ENCODE measurements at places on chromosomes 5 and 9.

GRCh38 chr5:14669975-14670374, 5.5 kb downstream of the OTULIN start:
- DNase-seq, result no peak

GRCh38 chr5:149247726-149248125, 23.9 kb upstream of the AFAP1L1 start:
- DNase-seq, result no peak

- DNase-seq, result no peak
These were observed 17.6 kb downstream of the DMXL1 start for GRCh38 chr5:119088438-119088837.

DNA sequence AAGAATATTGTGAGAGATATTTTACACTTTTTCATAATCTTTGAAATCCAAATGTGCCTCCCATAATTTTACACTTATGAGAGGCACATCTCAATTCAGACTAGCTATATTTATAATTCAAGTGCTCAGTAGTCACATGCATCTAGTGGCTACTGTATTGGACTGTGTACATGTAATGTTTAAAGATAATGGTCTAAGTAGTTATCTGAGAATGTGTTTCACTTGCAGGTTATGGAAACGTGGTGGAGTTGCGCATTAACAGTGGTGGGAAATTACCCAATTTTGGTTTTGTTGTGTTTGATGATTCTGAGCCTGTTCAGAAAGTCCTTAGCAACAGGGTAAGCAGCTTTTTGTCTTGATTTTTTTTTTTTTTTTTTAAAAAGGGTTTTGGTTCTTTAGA, 28.8 kb downstream of the G3BP1 start:
- no peak for DNase-seq

- no peak for DNase-seq
These were observed 1352.2 kb upstream of the ACO1 start for GRCh38 chr9:31032206-31032605.

DNA sequence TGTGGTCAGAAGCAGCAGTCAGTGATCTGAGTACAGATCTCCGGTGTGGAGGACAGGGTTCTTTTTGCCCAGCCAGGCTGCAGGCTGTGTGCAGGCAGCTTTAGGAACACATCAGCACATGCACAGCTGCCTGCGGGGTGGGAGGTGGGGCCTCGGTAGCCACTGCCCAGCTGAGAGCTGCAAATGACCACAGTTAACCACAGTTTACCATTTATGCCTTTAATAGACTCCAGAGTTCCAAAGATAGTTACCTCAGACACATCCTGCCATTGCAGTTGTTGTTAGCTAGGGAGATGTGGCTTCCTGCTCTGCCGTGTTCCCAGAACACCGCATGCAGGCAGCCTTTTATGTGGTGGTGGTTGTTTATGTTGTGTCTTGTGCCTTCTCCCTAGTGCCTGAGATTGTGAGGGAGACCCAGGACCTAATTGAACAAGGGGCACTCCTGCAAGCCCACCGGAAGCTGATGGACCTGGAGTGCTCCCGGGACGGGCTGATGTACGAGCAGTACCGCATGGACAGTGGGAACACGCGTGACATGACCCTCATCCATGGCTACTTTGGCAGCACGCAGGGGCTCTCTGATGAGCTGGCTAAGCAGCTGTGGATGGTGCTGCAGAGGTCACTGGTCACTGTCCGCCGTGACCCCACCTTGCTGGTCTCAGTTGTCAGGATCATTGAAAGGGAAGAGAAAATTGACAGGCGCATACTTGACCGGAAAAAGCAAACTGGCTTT, 10.2 kb downstream of the EXOC3 start:
- peak; percentile 27 for DNase-seq

DNA sequence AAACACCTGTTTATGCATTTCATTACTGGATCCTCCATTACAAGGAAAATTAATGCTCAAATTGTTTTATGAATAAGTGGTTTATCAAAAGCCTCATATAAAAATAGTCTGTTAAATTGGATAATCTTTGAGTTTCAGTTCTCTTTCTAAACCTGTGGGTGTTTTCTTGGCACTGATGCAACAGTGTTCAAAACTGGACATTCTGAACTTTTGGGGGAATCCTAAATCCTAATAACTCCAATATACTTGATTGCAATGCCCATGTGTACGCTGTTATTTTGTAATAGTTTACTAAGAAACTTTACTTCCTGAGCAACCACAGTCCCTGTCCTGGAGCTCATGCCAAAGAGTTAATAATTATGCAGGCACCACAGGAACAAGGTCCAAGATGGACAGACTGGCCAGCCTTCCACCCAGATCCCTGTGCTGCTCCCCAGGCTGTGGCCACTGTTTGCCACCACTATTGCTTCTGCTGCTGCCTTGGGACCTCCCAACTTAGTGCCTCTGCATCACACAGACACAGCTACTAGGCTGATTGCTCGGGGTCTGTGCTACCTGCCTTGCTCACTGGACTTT, 14.0 kb downstream of the IRGM start:
- DNase-seq, result no peak

- no peak for DNase-seq
These were observed 109.1 kb downstream of the ALDH1A1 start for GRCh38 chr9:72843520-72844439.

- no peak for DNase-seq
These were observed 87.7 kb downstream of the PTCH1 start for GRCh38 chr9:95429096-95429495.

DNA sequence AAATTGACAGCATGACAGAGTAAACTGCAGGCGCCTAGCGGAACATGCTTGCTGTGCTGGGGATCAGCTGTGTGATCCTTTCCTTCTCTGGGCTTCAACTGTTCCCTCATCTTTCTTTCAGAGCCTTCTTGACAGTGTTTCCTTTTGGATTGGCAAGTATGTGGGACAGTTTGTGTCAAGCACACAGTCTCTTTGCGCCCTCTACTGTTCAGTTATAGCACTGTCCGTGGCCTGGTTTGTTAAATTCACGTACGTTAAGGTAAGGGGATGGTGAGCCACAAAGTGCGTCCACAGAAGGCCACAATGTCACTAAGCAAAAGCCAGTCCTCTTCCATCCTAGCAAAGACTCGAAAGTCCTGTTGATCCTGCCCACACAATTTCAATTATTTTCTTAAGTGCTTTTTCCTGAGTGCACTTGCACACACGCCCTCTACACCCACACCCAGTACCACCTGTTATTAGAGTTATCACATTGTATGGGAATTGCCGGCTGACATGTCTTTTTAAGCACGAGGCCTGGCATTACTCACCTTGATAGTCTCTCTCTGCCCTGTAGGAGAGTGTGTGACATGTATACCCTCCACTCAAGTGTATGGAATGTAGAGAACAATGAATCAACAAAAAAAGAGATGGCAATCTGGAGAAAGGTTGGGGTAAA, 22.5 kb upstream of the PTPN3 start:
- no peak for DNase-seq

DNA sequence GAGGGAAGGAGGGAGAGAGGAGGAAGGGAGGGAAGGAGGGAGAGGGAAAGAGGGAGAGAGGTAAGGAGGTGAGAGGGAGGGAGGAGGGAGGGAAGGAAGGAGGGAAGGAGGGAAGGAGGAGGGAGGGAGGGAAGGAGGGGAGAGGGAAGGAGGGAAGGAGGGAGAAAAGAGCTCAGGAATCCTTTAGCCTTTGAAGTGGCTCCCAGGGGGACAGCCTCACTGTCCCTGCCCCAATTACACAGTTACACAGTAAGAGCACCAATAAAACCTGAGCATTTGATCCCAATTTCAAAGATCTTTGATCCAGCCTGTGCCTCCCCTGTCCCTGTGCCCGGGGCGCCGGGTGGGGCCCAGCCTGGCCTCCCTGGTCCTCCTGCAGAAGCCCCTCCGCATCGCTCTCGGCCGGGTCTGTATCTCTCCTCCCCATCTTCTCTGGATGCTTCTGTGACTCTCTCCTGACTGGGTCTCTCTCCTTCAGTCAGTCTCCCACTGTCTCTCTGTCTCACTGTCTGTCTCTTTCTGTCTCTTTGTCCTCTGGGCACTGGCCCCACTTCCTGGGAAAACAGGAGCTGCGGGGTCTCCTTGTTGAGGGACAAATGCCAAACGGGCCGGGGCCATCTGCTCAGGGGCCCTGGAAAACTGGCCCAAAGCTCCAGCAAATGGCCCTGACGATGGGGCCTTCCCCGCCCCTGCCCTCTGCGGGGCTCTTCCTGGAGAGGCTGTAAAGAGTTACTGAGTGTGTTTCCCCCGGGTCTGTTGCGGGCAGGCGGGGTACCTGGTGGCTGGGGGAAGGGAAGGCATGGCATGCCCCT, 54.2 kb upstream of the EGFL7 start:
- no peak for DNase-seq

GRCh38 chr9:133234577-133235322, 25.7 kb upstream of the OBP2B start:
- no peak for DNase-seq

- peak; percentile 77 for DNase-seq
These were observed 24.3 kb downstream of the NOTCH1 start for GRCh38 chr9:136521537-136521936.

- DNase-seq, result no peak
These were observed 65.0 kb downstream of the PPP2R2B start for GRCh38 chr5:146813346-146814157.

- peak; percentile 45 for DNase-seq
These were observed 734 bp downstream of the SKP1 start for GRCh38 chr5:134175921-134176510.

DNA sequence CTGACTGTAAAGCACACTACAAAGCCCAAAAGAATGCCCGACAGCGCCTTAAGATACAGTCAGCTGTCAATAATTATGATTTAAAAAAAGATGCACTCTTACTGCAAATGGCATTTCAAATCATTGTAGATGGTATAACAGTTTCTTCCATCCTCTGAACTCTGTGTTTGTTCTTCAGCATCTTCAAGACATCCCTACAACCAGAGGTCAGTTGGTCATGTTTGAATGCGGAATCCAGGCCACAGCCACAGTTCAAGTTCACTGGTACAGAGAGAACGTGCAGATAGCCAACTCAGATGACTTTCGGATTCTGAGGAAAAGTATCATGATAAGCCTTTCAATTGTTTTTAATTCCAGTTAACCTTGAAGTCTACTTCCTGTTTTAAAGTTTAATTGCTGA, 8.7 kb upstream of the MYOT start:
- no peak for DNase-seq

DNA sequence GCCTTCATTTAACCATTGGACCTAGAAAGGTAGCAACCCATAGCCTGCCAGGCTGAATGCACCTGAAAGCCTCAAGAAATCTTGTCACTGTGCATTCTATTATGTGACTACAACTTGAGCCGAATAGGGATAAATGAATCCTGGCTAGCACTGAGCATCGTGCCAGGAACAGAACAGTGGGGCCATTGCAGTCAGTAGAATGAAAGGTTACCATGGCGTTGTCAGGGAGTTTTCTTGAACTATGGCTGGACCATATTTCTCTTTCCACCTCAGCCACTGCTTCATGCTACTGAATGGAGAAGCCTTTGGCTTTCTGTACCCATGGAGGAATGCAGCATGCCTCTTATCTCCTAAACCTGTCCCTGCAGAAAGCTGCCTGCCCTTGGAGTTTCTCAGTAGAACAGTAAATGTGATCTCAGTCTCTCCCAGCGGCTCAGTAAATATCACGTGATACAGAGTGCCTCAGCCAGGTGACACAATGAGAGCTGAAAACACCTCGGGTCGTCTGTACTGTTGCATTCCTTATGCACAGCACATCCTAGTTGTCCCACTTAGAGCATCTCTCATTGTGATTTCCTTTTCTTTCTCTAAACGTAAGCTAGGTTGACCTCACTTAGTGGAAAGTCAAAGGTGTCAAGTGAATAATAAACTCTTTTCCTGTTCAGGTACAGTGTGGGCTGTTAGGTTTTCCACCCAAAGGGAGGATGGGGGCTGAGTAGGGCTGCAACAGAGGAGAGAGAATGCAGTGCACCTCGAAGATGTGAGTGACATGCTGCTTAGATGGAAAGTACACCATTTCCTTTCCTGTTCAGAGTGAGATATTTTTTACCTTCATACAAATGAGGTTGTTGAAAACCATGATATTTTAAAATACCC, 115.3 kb downstream of the MACIR start:
- DNase-seq, result no peak

GRCh38 chr9:88820055-88820454, 171.2 kb upstream of the S1PR3 start:
- no peak for DNase-seq

GRCh38 chr9:15468145-15468544, 42.6 kb downstream of the PSIP1 start:
- DNase-seq, result no peak

DNA sequence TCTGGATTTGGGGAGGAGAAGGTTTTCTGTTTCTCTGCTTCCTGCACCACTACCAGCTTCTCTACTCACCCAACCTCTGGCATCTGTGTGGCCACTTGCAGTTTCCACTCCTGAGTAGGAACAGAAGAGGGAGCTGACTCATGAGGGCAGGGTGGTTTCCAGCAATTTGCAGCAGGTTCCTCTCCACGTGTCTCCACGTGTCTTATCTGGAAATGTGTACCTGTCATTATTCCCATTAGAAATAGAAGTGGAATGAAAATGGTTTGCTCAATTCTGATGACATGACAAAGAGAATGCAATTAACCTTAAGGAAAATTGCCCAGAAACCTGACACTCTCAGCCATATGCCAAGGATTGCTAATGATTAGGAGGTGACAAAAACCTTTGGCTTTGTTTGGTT, 33.0 kb downstream of the EGFLAM start:
- no peak for DNase-seq

DNA sequence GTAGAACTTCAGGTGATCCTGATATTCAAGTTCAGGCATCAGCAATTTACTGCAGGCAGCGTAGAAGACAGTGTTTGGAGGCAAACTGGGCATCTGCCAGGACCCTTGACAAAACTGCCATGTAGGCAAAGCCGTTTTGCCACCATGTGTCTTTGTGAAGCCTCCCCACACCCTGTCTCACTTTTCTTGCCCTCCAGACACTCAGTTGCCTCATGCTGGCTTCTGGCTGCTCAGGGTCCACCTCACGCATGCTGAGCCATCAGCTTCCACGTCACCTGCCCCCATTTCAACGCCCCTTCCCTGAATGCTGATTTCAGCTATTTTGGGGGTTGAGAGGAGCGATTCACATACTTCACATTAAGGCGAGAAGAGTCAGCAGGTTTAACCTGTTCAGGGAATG, 165.2 kb upstream of the KLF9 start:
- DNase-seq, result no peak

- no peak for DNase-seq
These were observed 47.2 kb downstream of the CMYA5 start for GRCh38 chr5:79736528-79737514.

Data from Right ventricle myocardium superior (tissue), 1 donor.